ENCODE measurements at places on chromosomes 5 and 9. TPM values are rescaled to one million over a fixed set of nuclear protein-coding genes. Genes with fewer than 3 reads are reported as not detected.

The BRD8 gene
- total RNA-seq, result 30.9 TPM

The CCL19 gene
- not detected for total RNA-seq

The PPIC gene
- total RNA-seq, result 16.8 TPM

The PFN3 gene
- not detected for total RNA-seq

The PDZD2 gene
- 1.3 TPM for total RNA-seq

The NR6A1 gene
- 0.15 TPM for total RNA-seq

The OGN gene
- total RNA-seq, result 0.17 TPM

The VCAN gene
- 84.9 TPM for total RNA-seq

The DOLK gene
- 22.9 TPM for total RNA-seq

The C9orf153 gene
- total RNA-seq, result not detected
